ENCODE measurements at places on chromosomes 1 and 21. TPM values are rescaled to one million over a fixed set of nuclear protein-coding genes. Genes with fewer than 3 reads are reported as not detected.
A peak's percentile ranks its signal among the peaks of the same experiment; 100 is the strongest.

DNA sequence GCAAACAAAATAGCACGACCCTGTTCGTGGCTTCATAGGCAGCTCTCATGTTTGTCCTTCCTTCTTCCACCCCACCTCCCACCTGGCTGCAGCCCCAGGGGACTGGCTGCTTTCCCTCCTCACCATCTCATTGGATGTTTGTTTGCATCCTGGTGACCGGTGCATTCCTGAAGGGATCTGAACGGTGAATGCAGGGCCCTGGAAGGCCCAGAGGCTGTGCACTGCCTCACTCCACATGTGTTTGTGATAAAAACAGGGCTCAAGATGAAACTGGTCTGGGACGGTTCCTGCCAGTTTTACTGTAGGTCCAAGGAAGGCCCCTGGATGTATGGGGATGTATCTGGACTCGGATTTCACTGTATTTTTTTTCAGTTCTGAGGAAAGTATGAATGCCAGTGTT is 42.8 kb downstream of the CNN3 start:
- H3K27ac ChIP-seq: peak overlapping the region; percentile 77
- peak overlapping the region; percentile 15 for H3K4me3 ChIP-seq
- H3K27me3 ChIP-seq: no peaks in the 10 kb centered on the region
- DNase-seq: peak; percentile 83

GRCh38 chr1:24364975-24365678 is 46.0 kb downstream of the GRHL3 start:
- H3K4me3 ChIP-seq: no peak overlapping the region
- H3K4me1 ChIP-seq: peaks cover 15% of the 10 kb centered on the region
- H3K36me3 ChIP-seq: no peaks in the 10 kb centered on the region
- DNase-seq: no peak

GRCh38 chr1:15650433-15650832 is 33.2 kb downstream of the DDI2 start:
- H3K4me3 ChIP-seq: no peak overlapping the region
- H3K4me1 ChIP-seq: no peaks in the 10 kb centered on the region
- no peak overlapping the region for H3K27ac ChIP-seq
- peaks cover 94% of the 10 kb centered on the region for H3K36me3 ChIP-seq

Gene OR2M3
- not detected for total RNA-seq

GRCh38 chr21:40516335-40516734 is 330.6 kb downstream of the DSCAM start:
- no peaks in the 10 kb centered on the region for H3K36me3 ChIP-seq
- no peak overlapping the region for H3K4me3 ChIP-seq
- no peaks in the 10 kb centered on the region for H3K4me1 ChIP-seq
- H3K27me3 ChIP-seq: peaks cover 6% of the 10 kb centered on the region

GRCh38 chr1:16443975-16444770 is 3.6 kb downstream of the NECAP2 start:
- no peaks in the 10 kb centered on the region for H3K27me3 ChIP-seq
- H3K27ac ChIP-seq: peak overlapping the region; percentile 1
- H3K4me1 ChIP-seq: peaks cover 17% of the 10 kb centered on the region
- no peak overlapping the region for H3K4me3 ChIP-seq
- no peak for DNase-seq

Gene SELE
- not detected for total RNA-seq

GRCh38 chr1:115428676-115429075 is 90.6 kb upstream of the NGF start:
- H3K4me3 ChIP-seq: no peak overlapping the region
- H3K36me3 ChIP-seq: no peaks in the 10 kb centered on the region
- H3K4me1 ChIP-seq: no peaks in the 10 kb centered on the region
- DNase-seq: no peak
- no peaks in the 10 kb centered on the region for H3K27me3 ChIP-seq

Gene DCDC2B
- not detected for total RNA-seq

DNA sequence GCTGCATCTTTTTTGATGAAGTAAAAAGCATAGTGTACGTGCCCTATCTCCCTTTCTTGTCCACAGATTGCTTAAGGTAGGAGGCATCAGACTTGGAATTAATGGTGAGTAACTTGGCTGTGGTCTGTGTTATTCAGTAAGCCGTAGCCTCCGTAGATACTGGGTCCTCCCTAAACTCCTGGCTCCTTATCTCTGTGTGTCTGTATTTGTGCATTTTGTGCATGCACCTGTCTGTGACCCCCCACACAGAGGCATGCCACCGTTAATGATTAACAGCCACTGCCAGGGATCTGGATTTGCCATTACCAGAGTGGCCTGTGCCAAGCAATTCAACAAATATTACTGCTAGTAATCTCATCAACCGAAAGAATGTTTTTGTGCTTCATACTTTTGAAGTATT is 31.9 kb downstream of the MAP3K21 start:
- no peaks in the 10 kb centered on the region for H3K27me3 ChIP-seq
- peak; percentile 81 for DNase-seq
- H3K4me1 ChIP-seq: peaks cover 9% of the 10 kb centered on the region
- H3K27ac ChIP-seq: no peak overlapping the region

DNA sequence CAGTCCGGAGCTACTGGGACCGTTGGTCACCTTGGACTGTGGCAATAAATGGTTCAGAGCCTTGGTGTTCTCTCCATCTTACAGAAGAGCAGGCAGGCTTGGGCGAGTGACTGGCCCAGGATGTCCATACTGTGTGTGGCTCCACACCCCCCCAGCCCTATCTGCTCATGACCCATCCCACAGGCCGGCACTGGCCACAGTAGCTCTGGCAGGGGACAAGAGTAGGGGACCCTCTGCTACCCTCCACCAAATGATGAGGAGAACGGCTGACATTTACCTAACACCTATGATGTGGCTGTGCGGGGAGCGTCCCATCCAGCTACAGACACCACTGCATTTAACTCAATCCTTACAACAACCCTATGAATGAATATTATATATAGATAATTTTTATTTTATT is 13.3 kb downstream of the LDLRAD2 start:
- no peak overlapping the region for H3K4me3 ChIP-seq
- H3K27me3 ChIP-seq: no peaks in the 10 kb centered on the region
- DNase-seq: no peak
- H3K36me3 ChIP-seq: peaks cover 95% of the 10 kb centered on the region
- no peak overlapping the region for H3K27ac ChIP-seq

DNA sequence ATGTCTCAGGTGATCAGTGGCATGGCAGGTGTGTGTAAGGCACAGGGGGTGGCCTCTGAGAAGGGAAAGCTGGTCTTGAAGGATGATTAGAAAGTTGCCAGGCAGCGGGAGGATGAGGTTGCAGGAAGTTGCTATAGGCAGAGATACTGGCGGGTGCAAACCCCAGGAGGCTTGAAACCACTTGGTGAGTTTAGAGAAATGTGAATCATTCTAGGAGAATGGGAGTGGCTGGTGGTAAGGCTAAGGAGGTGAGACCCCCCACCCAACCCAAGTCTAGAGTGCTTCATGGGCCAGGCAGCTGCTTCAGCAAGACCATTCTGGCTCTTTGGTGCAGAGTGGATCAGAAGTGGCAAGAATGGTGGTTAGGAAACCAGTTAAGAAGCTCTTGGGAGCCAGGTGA is 9.0 kb downstream of the SH2D2A start:
- no peak for DNase-seq
- H3K27ac ChIP-seq: no peak overlapping the region
- H3K4me1 ChIP-seq: peaks cover 26% of the 10 kb centered on the region
- peaks cover 4% of the 10 kb centered on the region for H3K27me3 ChIP-seq
- H3K36me3 ChIP-seq: no peaks in the 10 kb centered on the region
- no peak overlapping the region for H3K4me3 ChIP-seq

DNA sequence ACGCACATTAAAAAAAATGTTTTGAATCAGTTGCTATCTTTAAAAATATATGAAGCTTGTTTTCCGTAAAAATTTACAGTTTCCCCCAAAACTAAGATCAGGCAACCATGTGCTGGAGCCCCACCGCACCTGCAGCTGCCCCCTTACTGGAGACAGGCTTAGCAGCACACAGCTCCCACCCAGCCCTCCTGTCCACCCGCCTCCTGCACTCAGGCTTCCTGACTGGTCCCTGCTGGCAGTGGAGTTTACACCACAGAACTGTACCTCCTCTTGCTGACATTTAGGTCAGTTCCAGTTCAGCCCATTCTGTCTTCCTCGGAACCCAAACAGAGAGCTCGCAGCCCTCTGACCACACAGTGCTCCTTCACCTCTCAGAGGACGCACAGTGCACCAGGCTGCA is 2.1 kb downstream of the GPR161 start:
- H3K4me3 ChIP-seq: no peak overlapping the region
- H3K36me3 ChIP-seq: no peaks in the 10 kb centered on the region
- H3K27ac ChIP-seq: no peak overlapping the region
- peaks cover 24% of the 10 kb centered on the region for H3K27me3 ChIP-seq
- peaks cover 12% of the 10 kb centered on the region for H3K4me1 ChIP-seq

Gene ACTN2
- 6.4 TPM for total RNA-seq

DNA sequence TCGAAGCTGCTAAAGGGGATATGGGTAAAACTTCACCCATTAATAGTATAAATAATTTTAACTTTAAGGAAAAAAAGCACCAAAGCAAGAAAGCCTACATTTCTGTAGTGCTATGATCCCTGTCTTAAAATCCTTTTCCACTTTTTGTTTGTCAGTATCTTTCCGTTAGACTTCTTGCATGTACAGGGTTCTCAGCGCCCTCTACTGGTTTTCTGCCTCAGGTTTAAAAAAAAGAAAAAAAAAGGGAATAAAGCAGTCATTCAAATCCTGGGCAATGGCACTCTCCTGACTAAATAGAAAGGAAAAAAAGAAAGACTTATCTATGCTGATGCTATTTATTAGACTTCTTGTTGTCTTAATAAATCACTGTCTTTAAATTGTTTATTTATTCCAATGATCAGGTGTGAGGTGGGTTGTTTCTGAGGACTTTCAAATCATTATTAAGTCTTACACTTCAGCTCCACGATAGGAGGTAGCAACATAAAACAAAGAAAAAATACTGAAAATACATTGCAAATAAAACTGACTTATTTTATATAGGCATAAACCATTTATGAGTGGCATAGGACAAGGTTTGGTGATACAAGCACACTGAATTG is 475.4 kb upstream of the NR5A2 start:
- no peak overlapping the region for H3K4me3 ChIP-seq
- H3K4me1 ChIP-seq: no peaks in the 10 kb centered on the region
- H3K27ac ChIP-seq: no peak overlapping the region

DNA sequence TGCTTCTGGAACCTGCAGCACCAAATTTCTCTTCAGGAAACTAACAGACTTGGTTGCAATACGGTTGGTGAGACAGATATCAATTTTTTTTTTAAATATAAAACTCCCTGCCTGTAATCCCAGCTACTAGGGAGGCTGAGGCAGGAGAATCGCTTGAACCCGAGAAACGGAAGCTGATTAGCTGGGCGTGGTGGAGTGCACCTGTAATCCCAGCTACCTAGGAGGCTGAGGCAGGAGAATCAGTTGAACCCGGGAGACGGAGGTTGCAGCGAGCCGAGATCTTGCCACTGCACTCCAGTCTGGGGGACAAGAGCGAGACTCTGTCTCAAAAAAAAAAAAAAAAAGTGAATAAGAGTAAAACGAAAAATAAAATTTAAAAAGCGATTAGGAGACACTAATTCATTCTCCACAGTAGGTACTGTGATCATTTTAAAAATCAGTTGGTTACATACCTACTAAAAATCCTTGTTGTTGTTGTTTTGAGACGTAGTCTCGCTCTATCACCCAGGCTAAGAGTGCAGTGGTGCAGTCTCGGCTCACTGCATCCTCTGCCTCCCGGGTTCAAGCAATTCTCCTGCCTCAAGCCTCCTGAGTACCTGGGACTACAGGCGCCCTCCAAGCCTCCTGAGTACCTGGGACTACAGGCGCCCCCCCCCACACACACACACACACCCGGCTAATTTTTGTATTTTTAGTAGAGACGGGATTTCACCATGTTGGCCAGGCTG is 796 bp upstream of the RBM8A start:
- H3K27me3 ChIP-seq: no peaks in the 10 kb centered on the region
- peaks cover 5% of the 10 kb centered on the region for H3K36me3 ChIP-seq
- peak; percentile 21 for DNase-seq
- peaks cover 28% of the 10 kb centered on the region for H3K4me1 ChIP-seq
- peak overlapping the region; percentile 98 for H3K27ac ChIP-seq

Gene ZNF593OS
- total RNA-seq: not detected

- no peak for DNase-seq
- H3K27me3 ChIP-seq: no peaks in the 10 kb centered on the region
- no peak overlapping the region for H3K27ac ChIP-seq
- no peaks in the 10 kb centered on the region for H3K4me1 ChIP-seq
- no peaks in the 10 kb centered on the region for H3K36me3 ChIP-seq
These were observed 23.6 kb upstream of the PSEN2 start for GRCh38 chr1:226846786-226847185.

DNA sequence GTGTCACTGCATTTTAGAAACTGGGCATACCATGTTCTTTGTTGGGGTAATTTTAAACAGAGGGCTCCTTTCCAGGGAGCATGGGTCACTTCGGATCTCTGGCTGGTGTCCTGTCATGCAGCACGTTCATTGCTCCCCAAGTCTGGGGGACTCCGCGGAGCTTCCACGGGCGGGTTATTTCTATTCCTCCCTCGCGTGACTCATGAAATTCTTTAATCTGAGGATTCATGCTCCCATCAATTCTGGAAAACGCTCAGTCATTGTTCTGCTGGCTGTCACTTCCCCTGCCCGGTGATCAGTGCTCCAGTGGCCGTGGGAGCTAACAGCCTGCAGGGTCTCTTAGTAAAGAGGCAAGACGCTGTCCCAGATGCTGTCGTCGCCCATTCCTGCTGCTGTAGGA is 28.1 kb downstream of the CFAP74 start:
- H3K4me1 ChIP-seq: no peaks in the 10 kb centered on the region
- H3K36me3 ChIP-seq: no peaks in the 10 kb centered on the region
- no peak overlapping the region for H3K4me3 ChIP-seq
- H3K27me3 ChIP-seq: no peaks in the 10 kb centered on the region
- no peak overlapping the region for H3K27ac ChIP-seq
- no peak for DNase-seq

Gene PRELP
- 1.1 TPM for total RNA-seq

DNA sequence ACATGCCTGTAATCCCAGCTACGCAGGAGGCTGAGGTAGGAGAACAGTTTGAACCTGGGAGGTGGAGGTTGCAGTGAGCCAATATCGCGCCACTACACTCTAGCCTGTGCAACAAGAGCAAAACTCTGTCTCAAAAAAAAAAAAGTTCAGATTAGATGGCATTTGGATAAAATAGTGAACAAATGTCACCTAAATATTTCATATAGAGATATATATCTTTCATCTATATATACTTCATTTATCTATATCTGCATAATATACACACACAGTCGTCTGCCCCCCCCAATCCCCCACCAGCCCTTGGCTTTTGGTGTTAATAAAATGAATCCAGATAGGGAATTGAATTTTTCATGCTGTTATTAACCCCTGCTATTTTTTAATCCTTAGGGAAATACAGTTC is 5.0 kb downstream of the PPP1R15B start:
- H3K36me3 ChIP-seq: peaks cover 50% of the 10 kb centered on the region
- no peaks in the 10 kb centered on the region for H3K27me3 ChIP-seq
- no peak for DNase-seq
- H3K4me1 ChIP-seq: peaks cover 55% of the 10 kb centered on the region
- peak overlapping the region; percentile 80 for H3K4me3 ChIP-seq
- peak overlapping the region; percentile 99 for H3K27ac ChIP-seq

- no peaks in the 10 kb centered on the region for H3K27me3 ChIP-seq
- H3K36me3 ChIP-seq: no peaks in the 10 kb centered on the region
- no peak overlapping the region for H3K4me3 ChIP-seq
- DNase-seq: no peak
- H3K4me1 ChIP-seq: no peaks in the 10 kb centered on the region
These were observed 17.4 kb downstream of the FMO1 start for GRCh38 chr1:171265686-171266085.

Gene PLA2G2D
- total RNA-seq: not detected

Gene BCAN
- not detected for total RNA-seq

Gene LCE1B
- total RNA-seq: not detected

- no peak overlapping the region for H3K4me3 ChIP-seq
- H3K36me3 ChIP-seq: peaks cover 89% of the 10 kb centered on the region
- no peak for DNase-seq
- H3K27me3 ChIP-seq: no peaks in the 10 kb centered on the region
These were observed 5.6 kb downstream of the MFN2 start for GRCh38 chr1:11985851-11986250.
